Neuronal stem cell (in vitro differentiated cells): ENCODE measurements at places on chromosomes 13 and 19.

- H3K36me3 ChIP-seq, result no peaks in the 10 kb centered on the region
- H3K4me1 ChIP-seq, result peaks cover 8% of the 10 kb centered on the region
- no peak for DNase-seq
- H3K4me3 ChIP-seq, result no peak overlapping the region
- no peak overlapping the region for H3K27ac ChIP-seq
Measured at GRCh38 chr13:97934590-97934989, 18.9 kb upstream of the IPO5 start.

GRCh38 chr13:31012655-31013024, 80.2 kb downstream of the TEX26 start:
- H3K27me3 ChIP-seq, result no peaks in the 10 kb centered on the region
- no peak for DNase-seq
- H3K27ac ChIP-seq, result no peak overlapping the region
- no peaks in the 10 kb centered on the region for H3K36me3 ChIP-seq
- no peak overlapping the region for H3K4me3 ChIP-seq
- peaks cover 20% of the 10 kb centered on the region for H3K4me1 ChIP-seq

GRCh38 chr13:33275916-33276315, 9.6 kb downstream of the STARD13 start:
- H3K27me3 ChIP-seq, result no peaks in the 10 kb centered on the region
- no peak for DNase-seq
- no peaks in the 10 kb centered on the region for H3K36me3 ChIP-seq
- no peaks in the 10 kb centered on the region for H3K4me1 ChIP-seq

DNA sequence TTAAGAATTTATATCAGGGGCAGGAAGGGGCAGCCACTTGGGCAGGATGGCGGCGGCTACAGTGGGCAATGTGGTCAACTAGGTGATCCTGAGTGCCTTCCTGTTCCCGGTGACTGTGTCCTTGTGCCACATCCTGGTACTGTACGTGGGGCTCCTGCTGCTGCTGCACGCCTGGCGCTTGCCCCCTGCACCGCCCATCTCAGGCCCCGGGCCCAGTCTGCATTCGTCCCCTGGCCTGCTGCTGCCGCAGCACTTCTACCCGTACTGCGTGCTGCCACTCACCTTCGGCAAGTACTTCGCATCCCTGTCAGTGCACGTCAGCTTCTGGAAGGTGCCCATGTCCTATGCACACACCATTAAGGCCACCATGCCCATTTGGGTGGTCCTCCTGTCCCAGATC, 40.1 kb downstream of the IFT88 start:
- no peaks in the 10 kb centered on the region for H3K27me3 ChIP-seq
- H3K36me3 ChIP-seq, result peaks cover 57% of the 10 kb centered on the region
- H3K4me1 ChIP-seq, result no peaks in the 10 kb centered on the region
- DNase-seq, result no peak

DNA sequence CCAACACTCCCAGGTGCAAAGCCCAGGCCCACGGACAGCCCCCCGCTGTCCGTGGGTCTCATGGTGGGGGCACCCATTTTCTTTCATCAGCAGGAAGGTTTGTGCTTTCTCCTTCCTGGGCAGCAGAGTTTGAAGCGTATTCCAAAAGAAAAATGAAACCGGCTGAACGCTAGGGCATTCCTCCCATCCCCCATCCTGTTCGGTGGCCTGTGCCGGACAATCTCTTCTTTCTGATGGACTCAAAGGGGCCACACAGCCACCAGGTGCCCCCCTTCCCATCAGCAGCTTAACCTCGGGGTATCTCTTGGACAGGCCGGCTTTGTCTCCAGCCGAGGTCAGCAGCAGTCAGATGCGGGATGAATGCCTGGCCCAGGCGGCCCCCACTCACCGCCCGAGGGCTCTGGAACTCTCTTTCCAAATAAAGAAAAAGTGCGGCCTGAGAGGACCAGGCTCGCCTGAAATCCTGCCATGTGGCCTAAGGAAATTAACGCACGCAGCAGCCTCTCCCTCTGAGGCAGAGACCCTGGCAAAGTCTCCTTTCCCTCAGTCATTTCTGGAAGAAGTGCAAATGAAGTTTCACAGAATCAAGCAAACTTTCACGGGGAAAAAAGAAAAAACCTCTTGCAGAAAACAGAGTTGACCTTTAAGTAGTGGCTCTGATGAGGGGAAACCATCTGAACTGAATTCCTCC, 67.8 kb downstream of the RASA3 start:
- DNase-seq, result peak; percentile 79
- peak overlapping the region; percentile 31 for H3K4me3 ChIP-seq
- no peaks in the 10 kb centered on the region for H3K27me3 ChIP-seq
- H3K4me1 ChIP-seq, result peaks cover 43% of the 10 kb centered on the region
- H3K27ac ChIP-seq, result peak overlapping the region; percentile 99
- peaks cover 2% of the 10 kb centered on the region for H3K36me3 ChIP-seq

- DNase-seq, result no peak
- H3K27me3 ChIP-seq, result no peaks in the 10 kb centered on the region
- no peak overlapping the region for H3K4me3 ChIP-seq
- H3K27ac ChIP-seq, result no peak overlapping the region
Measured at GRCh38 chr13:103539721-103540381, 473.6 kb upstream of the SLC10A2 start.

DNA sequence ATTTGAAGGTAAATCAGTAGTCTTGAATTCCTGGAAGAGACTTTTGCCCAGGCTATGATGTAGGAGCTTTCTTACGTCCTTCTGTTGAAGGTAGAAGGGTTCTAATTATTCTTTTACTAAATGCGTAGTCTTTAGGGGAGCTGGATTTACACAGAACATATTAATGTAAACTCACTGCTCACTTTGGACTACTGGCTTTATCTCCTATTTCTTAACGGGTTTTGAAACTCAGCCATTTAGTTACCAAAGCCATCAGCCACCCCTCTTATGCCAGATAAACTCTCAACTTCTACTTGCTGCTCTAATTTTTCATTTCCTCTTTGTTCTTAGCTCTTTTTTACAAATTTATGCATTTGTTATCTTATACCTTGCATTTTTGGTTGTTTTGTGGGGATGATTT, 81.5 kb downstream of the FNDC3A start:
- H3K4me1 ChIP-seq, result peaks cover 3% of the 10 kb centered on the region
- H3K27me3 ChIP-seq, result no peaks in the 10 kb centered on the region
- no peak overlapping the region for H3K4me3 ChIP-seq
- no peak for DNase-seq
- H3K27ac ChIP-seq, result no peak overlapping the region
- H3K36me3 ChIP-seq, result no peaks in the 10 kb centered on the region

GRCh38 chr19:43741075-43741825, 13.5 kb downstream of the SMG9 start:
- H3K27me3 ChIP-seq, result no peaks in the 10 kb centered on the region
- H3K4me3 ChIP-seq, result no peak overlapping the region
- H3K36me3 ChIP-seq, result peaks cover 55% of the 10 kb centered on the region
- H3K27ac ChIP-seq, result no peak overlapping the region
- no peak for DNase-seq

GRCh38 chr19:34579281-34580054, 97.5 kb downstream of the SCGB2B2 start:
- H3K36me3 ChIP-seq, result no peaks in the 10 kb centered on the region
- no peak overlapping the region for H3K27ac ChIP-seq
- H3K4me3 ChIP-seq, result no peak overlapping the region
- DNase-seq, result no peak
- H3K27me3 ChIP-seq, result peaks cover 13% of the 10 kb centered on the region

DNA sequence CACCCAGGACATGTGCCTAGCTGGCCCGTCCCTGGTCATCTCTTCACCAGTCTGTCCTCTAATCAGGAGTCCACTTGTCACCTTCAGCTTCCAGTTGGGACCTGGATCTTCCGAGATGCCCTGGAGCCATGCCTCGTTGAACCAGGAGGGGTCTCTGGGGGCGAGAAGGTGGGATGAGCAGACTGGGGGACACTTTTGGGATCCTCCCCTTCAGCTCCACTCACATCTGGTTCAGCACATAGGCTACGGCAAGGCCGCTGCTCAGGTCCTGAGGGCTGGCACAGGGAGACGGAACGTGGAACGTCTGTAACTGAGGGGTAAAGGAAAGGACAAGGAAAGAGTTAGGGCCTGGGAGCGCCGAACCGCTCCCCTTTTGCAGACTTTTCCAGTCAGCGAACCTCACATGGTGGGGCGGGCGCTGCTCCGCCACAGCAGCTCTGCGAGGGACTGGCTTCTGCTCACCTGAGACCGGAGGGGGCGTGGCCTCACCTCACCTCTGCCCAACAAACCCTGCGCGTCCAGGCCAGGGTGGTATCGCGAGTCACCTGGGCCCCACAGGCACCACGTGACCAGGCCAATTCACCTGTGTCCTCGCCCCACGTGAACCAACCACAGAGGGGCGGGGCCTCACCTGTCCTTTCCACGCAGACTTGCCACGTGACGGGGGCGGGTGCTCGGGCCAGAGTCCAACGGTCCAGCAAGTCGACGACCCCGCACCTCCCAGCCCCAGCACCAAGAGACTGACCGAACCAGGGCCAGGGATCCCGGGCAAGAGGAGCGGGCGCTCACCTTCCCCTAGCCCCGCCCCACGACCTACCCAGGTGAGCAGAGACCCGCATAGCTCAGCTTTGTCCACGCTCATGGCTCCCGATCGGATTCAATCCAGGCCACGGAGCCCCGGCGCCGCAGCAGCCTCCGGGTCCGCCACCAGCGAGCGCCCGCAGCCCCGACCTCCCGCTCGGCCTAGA, at the start of gene HOOK2:
Gene HOOK2, minus strand, starts transcription at position 965 of the 968 bp plus-strand sequence. Its CDS starts 103 bp downstream, at position 862.
- peaks cover 3% of the 10 kb centered on the region for H3K36me3 ChIP-seq
- peaks cover 20% of the 10 kb centered on the region for H3K4me1 ChIP-seq
- H3K27me3 ChIP-seq, result no peaks in the 10 kb centered on the region
- DNase-seq, result no peak

- peaks cover 38% of the 10 kb centered on the region for H3K36me3 ChIP-seq
- H3K27me3 ChIP-seq, result no peaks in the 10 kb centered on the region
- no peaks in the 10 kb centered on the region for H3K4me1 ChIP-seq
- no peak overlapping the region for H3K4me3 ChIP-seq
Measured at GRCh38 chr13:39676315-39676876, 20.9 kb downstream of the COG6 start.

GRCh38 chr13:41418027-41418426, 39.3 kb upstream of the RGCC start:
- H3K27ac ChIP-seq, result no peak overlapping the region
- H3K4me1 ChIP-seq, result no peaks in the 10 kb centered on the region
- no peaks in the 10 kb centered on the region for H3K27me3 ChIP-seq
- H3K4me3 ChIP-seq, result no peak overlapping the region
- DNase-seq, result no peak
- H3K36me3 ChIP-seq, result no peaks in the 10 kb centered on the region

DNA sequence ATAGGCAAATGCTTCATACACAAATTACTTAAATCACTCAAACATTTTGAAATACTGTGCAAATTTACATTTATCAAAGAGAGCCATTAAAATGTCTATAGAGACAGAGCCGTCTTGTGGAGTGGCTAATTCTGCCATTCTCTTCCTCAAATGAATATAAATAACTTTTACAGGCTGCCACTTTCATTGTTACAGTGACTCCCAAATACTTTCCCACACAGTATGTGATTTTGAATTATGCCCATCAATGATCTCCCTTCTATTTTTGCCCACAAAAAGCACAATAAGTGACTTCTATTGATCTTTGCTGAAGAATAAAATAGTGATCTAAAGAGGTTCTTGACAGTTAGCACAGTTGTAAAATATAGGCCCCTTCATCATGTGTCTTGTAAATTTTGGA, 1244.9 kb downstream of the PCDH17 start:
- H3K27ac ChIP-seq, result no peak overlapping the region
- H3K27me3 ChIP-seq, result no peaks in the 10 kb centered on the region
- no peak for DNase-seq
- H3K4me3 ChIP-seq, result no peak overlapping the region
- no peaks in the 10 kb centered on the region for H3K36me3 ChIP-seq

DNA sequence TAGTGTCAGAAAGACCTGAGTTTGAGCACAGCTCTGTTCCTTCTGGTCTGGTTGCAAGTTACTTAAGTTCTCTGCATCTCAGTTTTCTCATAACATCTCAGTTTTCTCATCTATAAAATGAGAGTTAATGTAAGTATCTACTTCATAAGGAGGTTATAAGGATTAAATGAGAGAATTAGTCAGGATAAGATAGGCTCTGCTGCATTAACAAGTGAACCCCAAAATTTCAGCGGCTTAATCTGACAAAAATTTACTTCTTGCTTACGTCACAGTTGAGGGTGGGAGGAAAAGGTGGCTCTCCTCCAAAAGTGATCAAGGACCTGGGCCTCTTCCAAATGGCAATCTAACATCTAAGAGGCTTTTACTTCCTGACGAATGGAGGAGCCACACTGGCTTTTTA, 31.5 kb upstream of the LRCH1 start:
- DNase-seq, result no peak
- no peak overlapping the region for H3K4me3 ChIP-seq
- H3K27ac ChIP-seq, result no peak overlapping the region
- H3K36me3 ChIP-seq, result no peaks in the 10 kb centered on the region

DNA sequence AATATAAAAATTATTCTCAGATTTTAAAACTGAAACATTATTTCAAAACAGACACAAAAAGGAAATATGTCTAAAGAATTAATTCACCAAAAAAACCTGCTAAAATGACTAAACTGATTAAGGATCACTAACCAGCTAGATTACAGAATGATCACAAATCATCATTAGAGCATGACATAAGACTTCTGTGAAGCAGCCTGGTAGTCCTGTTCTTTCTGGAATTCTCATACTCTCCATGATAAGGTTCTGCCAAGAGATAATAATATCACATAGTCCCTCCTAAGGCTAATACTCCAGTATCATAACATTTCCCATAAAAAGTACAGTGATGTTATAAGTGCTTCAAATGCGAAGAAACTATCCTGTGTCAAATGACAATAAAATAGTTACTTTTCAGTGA, 1814.9 kb downstream of the SLITRK5 start:
- DNase-seq, result no peak
- H3K4me3 ChIP-seq, result no peak overlapping the region
- no peaks in the 10 kb centered on the region for H3K36me3 ChIP-seq
- no peaks in the 10 kb centered on the region for H3K27me3 ChIP-seq
- no peak overlapping the region for H3K27ac ChIP-seq
- peaks cover 1% of the 10 kb centered on the region for H3K4me1 ChIP-seq

DNA sequence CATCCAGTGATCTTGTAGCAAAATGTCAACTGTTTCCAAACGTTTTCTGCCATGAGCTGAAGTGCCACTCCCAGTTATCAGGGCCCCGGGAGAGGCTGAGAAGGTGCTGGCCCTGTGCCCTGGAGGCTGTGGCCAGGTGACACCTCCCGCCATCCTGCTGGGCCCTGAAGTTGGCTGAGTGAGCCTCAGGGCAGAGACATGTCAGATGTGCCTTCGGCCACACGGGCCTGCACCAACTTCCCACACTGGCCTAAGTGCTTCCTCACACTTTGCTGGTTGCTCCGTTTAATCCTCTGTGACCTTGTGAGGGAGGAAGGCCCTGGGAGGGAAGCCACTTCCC, 4.8 kb downstream of the ADPRHL1 start:
- H3K4me3 ChIP-seq, result no peak overlapping the region
- H3K36me3 ChIP-seq, result peaks cover 13% of the 10 kb centered on the region
- peaks cover 7% of the 10 kb centered on the region for H3K4me1 ChIP-seq
- DNase-seq, result no peak
